SK-N-SH (cell line): ENCODE measurements at places on chromosomes 6 and 20. TPM values are rescaled to one million over a fixed set of nuclear protein-coding genes. Genes with fewer than 3 reads are reported as not detected.
A peak's percentile ranks its signal among the peaks of the same experiment; 100 is the strongest.

GRCh38 chr6:70709826-70710225 is 42.1 kb downstream of the SMAP1 start:
- no peak for DNase-seq

DNA sequence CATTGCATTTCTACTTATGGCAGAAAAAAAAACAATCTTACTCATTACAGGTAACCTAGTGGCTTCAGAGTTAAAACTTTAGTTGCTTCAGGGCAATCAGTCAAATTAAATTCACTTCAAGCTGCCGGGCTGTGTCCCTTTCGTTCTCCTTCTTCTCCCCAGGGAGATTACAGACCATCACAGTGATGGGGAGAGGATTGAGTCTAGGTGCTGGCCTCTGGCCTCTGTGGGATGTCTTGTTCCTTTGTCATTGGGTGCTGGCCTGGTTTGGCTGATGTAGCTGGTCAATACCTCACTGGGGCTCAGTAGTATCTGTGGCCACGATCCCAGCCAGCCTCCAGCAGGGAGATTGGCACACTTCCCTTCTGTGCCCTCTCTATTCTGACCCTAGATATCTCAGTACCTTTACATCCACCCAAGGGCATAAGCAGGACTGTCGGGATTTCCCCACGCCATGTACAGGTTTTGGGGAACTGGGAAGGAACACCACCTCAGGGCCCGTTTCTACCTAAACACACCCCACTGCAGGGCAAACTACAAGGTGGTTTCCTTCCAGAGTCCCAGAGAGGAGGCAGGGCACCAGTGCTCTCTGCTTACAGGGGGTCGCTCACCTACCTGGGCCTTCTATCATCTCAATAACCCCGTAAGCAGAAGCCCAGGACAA is 15.4 kb downstream of the FYN start:
- no peak for DNase-seq

- no peak for DNase-seq
Measured at GRCh38 chr20:58059260-58059544, 169.3 kb downstream of the ANKRD60 start.

- no peak for DNase-seq
Measured at GRCh38 chr6:7561153-7561964, 19.9 kb downstream of the DSP start.

DNA sequence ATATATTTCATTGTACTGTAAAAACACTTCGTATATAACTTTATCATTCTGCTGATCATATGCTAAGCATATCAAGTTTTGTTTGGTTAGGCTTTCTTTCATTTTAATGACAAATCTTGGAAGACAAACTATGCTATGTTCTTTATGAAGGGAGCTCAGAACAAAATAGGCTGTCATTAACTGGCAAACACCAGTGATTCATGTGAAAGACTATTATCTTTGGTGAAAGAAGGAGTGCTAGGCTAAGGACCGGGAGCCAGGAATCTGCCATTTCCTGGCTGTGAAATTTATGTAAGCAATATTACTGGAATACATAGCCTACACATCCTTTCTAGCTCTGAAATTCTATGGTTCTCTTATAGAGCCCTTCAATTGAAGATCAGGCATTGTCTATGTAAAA is 136.2 kb upstream of the CCN2 start:
- no peak for DNase-seq

DNA sequence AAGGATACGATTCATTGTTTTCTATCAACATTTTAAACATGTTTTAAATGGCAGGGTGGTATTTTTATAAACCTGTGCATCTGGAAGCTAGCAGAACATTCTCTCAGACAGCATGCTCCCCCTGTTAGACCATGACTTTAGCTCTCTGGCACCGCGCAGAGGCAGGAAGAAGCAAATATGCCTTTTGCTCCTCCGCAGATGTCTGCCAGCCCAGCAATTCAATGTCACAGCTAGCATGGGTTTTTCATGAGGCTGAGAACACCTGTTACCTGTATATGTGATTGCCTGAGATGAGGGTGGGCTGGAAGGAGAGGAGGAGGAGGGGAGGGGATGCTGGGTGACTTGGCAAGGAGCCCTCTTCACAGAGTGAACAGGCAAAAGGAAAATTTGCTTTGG is 6.7 kb downstream of the MTCH1 start:
- peak; percentile 63 for DNase-seq

GRCh38 chr6:78192057-78192456 is 539.2 kb downstream of the MEI4 start:
- DNase-seq, result no peak

- no peak for DNase-seq
Measured at GRCh38 chr6:146594495-146594894, 4.3 kb upstream of the ADGB start.

DNA sequence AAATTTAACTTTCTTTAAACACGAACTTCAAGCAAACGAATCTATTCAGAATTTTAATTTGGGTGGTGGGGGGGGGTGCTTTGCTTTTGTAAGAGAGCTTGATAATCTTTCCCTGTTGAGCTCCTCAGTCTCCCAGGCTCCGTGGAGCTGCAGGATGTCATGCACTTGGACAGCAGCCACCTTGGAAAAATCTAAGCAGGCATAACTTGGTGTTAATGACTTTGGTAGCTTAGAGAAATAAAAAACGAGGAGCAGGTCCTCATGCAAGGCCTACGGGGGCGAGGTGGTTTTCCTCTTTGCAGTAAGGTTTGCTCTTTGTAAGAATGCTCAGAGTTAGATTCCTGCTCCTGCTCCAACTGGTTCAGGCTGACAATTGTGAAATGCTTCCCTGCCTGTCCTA is 102.3 kb downstream of the EDN1 start:
- no peak for DNase-seq

DNA sequence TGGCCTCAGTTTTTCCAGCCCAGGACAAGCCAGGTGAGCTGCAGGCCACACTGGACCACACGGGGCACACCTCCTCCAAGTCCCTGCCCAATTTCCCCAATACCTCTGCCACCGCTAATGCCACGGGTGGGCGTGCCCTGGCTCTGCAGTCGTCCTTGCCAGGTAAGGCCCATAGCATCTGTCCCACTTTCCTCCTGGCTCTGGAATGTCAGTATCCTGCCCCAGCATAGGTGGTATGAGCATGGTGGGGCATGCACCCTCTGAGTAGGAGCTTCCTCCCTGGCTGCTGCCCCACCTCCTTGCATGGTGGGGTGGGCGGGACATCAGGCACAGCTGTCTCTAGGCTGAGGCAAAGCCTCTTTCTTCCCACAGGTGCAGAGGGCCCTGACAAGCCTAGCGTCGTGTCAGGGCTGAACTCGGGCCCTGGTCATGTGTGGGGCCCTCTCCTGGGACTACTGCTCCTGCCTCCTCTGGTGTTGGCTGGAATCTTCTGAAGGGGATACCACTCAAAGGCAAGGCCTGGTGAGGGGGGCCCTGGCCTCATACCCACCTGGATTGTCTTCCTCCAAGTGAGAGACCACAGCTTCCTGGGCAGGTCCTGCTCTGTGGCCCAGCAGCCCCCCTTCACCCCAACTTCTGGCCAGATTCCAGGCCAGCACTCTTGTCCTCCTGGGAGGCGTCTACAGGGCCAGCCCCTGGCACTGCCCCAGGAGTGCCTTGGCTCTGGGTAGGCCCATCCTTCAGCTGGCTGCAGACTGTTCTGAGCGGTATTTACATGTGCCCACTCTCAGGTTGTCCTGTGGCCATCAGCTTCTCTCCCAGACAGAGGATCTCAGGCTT is 9.1 kb downstream of the PI16 start:
- no peak for DNase-seq

GRCh38 chr6:110652520-110652919 is 162.7 kb downstream of the CDK19 start:
- DNase-seq, result no peak

DNA sequence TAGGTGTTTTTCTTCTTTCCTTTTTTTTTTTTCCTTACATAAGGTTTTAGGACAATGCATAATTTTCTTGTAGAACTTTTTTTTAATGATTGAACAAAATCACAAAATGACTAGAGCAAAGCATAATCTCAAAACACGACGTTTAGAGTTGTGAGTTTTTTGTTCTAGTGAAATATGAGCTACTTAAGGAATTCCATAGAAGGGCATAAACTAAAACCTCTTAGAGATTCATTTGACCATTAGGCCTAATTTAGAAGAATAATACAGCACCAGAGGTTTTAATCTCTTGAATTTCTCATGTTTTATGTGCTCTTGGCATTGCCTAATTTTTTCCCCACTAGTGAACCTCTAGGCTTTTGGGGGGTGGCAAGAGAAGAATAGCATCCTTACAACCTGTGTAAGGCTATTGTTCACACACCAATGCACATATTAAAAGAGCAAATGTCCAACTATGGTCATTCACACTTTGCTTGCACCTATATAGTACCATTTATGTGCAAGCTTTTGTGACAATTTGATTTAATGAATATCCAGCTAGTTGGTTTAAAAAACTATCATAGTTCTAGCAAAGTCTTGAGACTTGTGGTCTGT is 44.6 kb downstream of the HMGN3 start:
- no peak for DNase-seq

DNA sequence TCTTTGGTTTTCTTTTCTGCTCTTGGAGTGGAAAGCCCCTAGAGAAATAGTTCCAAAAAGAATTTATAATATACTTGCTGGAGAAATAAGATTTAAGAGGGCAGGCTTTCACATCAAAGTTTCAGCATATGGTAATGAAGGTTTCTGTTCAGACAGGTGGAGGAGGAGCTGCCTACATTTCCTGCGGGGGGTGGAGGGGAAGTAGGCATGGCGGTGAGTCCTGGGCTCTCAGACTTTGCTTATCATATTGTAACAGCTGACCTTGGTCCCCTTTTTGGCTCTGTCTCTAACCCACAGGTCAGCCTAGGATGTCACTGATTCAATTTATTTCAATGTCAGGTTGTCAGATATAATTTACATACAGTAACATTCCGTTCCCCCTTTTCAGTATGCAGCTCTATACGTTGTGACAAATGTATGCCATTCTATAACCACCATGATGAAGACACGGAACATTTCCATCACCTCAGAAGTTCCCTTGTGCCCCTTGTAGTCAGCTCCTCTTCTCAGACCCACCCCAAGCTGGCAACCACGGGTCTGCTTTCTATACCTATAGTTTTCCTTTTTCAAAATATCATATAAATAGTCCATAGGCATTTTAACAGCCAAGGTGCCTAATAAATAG is 77.6 kb upstream of the GGTLC1 start:
- DNase-seq, result no peak

GRCh38 chr6:10256113-10256690 is 158.7 kb downstream of the TFAP2A start:
- DNase-seq, result peak; percentile 7

DNA sequence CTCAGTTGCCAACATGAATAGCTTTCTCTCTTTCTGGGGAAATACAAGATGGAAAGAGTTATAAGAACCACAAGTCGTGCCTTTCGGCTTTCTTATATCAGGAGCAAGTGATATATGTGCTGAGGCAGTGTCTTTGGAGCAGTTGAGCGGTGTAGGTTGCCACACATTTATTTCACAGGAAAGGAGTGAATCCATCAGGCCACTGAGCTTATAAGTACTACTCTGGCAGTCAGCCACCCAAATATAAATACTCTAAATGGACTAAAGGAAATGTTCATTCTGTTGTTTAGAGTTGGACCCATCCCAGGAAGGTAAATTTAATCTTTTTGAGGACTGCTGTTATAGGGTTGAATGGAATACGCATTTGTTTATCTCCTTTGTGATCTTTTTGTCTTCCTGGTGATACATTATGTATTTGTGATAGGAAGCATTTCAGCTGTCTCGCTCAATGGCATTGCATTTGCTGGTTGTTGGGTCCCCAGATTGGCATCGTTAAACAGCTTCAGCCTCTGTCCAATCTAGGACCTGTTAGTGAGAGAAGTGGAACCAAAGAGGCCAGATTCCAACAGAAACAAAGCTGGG is 139.7 kb downstream of the SOBP start:
- DNase-seq, result peak; percentile 74

- DNase-seq, result no peak
Measured at GRCh38 chr6:47419621-47420020, 58.0 kb upstream of the CD2AP start.

CRISP3 gene
- not detected in 2 replicates for polyA plus RNA-seq

FAXC gene
- polyA plus RNA-seq, result 9.0 and 9.1 TPM in 2 replicates

ARFRP1 gene
- 65.4 and 72.8 TPM in 2 replicates for polyA plus RNA-seq

ZC2HC1B gene
- polyA plus RNA-seq, result not detected in 2 replicates

TINAG gene
- 0.13 and 0.29 TPM in 2 replicates for polyA plus RNA-seq

ADGRG6 gene
- polyA plus RNA-seq, result 61.5 and 91.8 TPM in 2 replicates
